ENCODE measurements at places on chromosomes 11 and 22.

GRCh38 chr22:48188231-48188721 is 1425.8 kb downstream of the TBC1D22A start:
- no peak for DNase-seq

GRCh38 chr22:18088825-18089568 is 11.2 kb downstream of the PEX26 start:
- no peak for DNase-seq

DNA sequence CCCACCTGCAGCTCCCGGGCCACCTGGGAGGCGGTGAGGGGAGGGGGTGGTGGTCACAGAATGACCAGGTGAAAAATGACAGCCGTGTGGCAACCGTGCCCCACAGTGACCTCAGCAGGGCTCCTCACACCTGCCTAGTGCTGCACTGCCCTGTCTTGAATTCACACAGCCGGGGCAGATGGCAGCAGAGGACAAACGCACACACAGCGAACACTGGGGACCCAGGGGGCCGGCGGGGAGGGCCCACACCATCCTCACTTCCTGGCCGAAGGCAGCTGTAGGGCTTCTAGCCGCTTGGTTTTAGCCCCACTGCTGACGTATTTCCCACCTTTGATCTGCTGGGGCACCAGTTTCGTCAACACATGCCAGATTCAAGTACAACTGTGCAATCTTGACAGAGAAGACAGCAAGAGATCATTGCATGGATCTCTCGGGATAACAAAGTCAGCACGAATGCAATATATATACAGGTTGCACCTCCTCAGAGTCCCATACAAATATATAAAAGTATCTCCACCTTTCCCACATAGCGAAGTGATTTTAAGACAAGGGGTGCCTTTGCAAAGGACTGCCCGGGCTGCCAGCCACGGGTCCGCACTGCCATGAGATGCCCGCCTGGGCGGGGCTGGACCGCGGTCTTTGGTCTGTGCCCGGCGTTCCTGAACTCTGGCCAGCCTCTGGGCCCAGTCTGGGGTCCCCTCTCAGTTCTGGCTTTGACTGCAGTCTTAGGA is 26.9 kb downstream of the TRMU start:
- no peak for DNase-seq

- no peak for DNase-seq
These were observed 5.2 kb upstream of the ZC3H12C start for GRCh38 chr11:110087812-110088534.

GRCh38 chr11:75500742-75501141 is 25.0 kb downstream of the GDPD5 start:
- DNase-seq = no peak

GRCh38 chr11:11966826-11967668 is 41.4 kb downstream of the DKK3 start:
- peak; percentile 72 for DNase-seq

DNA sequence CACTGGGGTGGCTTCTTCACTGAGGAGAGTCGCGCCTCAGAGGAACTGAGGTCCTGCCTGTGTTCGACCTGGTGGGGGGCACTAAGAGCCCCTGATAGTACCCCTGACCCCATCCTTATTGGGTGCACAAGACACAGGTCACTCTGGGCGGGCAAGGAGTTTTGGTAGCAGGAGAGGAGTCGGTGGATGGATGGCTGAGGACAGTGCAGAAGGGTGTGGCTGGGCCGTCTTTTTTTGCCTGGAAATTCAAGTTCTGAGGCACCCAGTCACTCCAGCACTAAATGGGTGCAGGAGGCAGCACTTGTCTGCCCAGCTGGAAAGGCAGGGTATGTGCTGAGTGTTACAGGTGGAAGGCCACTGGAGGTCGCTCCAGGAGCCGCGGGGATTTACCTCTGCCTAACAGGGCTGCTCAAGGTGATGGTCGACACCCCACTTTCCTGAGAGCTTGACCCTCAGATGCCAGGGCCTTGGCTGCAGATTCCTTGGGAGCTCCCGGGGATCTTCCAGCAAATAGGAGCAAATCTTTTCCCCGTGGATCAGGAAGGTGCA is 960 bp downstream of the TSSC4 start:
- no peak for DNase-seq

DNA sequence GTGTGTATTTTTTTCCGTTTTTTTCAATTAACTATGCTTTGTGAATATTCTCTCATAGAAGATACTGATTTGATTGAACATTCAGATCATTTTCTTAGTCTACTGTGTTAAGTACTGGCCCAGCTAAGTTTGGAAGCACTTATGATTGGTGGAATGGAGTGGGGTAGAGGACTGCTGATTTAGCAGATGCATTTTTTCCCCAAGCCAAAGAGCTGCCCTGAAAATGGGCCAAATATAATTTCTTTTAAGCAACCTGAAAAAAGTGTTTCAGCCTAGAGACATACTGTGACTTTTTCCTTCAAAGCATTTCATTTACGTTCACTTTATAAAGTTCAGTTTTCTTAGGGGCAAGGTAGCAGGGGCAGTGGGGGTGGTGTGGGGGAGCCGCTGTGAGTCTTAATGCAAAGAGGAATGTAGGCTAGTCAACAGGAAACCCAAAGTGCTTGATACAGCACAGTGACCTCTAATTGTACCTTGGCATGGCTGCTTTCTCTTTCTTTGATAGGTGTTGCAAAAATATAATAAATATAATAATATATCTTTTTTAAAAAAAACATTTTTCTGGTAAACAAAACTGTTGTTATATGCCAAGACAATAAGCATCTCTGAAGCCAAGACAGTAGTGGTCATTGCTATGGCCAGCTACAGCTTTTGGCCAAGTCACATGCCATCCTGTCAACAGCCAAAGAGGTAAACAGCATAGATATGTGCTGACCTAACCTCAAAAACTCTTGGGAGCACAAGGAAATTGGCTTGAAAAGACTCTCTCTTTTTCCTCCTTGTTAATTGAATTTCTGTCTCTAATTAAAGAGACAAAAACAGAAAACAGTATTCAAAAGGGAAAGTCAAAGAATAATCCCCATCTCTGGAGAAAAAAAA is 58.8 kb downstream of the LIF start:
- no peak for DNase-seq

DNA sequence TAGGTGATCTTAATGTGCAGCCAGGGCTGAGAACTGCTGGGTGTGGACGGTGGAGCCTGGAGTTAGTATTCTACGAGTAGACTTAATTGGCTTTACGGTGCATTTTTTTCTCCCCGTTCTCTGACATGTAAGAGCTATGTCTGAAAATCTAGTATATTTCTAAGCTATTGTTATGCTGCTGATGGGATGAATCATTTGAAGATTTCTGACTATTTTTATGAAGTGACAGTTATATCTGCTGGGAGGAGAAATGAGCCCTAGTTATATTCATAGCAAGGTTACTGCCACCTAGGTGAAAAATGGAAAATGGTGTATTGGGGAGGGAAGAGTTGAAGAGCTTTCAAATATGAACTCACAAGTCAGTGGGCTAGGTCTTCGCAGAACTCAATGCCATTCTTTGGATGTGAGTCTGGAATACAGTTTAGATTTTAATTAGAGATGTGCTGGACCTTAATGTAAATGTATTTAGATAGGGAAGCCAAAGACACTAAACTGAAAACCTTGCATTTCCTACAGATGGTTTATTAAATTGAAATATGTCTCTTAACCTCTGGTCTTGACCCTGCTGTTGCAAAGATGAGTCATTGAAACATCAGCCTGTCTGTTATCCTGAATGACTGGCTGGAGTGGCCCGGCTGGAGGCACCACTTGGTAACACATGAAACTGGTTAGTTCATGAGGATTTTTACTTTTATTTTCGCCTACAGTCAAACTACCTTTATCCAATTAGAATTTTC is 293.7 kb downstream of the DDX10 start:
- DNase-seq = no peak

- DNase-seq = no peak
These were observed 36.7 kb downstream of the CD6 start for GRCh38 chr11:61007956-61008896.

DNA sequence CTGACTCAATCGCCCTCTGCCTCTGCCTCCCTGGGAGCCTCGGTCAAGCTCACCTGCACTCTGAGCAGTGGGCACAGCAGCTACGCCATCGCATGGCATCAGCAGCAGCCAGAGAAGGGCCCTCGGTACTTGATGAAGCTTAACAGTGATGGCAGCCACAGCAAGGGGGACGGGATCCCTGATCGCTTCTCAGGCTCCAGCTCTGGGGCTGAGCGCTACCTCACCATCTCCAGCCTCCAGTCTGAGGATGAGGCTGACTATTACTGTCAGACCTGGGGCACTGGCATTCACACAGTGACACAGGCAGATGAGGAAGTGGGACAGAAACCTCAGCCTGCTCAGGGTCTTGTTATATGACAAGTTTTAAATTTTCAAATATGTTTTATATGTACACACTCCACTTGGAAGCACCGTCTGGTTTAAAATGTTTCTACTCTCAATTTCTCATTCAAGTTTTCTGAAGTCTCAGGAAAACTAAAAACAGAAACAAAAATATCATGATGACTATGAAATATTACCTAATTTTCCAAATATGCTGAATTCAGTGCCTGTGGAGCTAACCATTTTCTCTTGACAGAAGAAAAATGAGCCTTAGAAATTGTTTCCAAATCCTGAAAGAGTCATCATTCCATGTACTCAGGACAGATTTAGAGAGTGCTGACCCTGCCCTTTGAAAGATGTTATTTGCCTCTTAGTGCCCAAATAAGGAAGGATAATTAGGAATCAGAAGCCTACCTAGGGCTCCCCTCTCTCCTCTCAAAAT is 48.8 kb upstream of the TOP3B start:
- no peak for DNase-seq

- no peak for DNase-seq
These were observed 284.7 kb downstream of the MIAT start for GRCh38 chr22:26941896-26942636.

- DNase-seq = no peak
These were observed 805.5 kb upstream of the ARHGAP42 start for GRCh38 chr11:99881610-99882009.

GRCh38 chr11:9859554-9860305 is 195.9 kb downstream of the SWAP70 start:
- DNase-seq = no peak

DNA sequence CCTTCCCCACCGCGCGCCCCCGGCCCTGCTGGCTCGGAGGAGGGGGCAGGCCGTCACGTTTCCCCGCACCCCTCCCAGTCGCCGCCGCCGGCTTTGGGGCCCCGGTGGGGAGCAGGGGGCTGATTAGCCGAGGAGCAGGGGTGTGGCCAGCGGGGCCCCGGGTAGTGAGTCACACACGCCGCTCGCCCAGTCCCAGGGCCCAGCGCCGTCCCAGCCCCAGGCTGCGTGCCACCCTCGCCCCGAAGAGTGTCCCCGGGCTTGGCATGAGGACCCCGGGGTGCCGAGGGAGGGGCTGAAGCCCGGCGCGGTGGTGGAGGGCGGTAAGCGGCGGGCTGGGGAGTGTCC is 34.4 kb downstream of the PRDM11 start:
- no peak for DNase-seq

GRCh38 chr11:102177974-102178631 is 67.9 kb downstream of the YAP1 start:
- no peak for DNase-seq

DNA sequence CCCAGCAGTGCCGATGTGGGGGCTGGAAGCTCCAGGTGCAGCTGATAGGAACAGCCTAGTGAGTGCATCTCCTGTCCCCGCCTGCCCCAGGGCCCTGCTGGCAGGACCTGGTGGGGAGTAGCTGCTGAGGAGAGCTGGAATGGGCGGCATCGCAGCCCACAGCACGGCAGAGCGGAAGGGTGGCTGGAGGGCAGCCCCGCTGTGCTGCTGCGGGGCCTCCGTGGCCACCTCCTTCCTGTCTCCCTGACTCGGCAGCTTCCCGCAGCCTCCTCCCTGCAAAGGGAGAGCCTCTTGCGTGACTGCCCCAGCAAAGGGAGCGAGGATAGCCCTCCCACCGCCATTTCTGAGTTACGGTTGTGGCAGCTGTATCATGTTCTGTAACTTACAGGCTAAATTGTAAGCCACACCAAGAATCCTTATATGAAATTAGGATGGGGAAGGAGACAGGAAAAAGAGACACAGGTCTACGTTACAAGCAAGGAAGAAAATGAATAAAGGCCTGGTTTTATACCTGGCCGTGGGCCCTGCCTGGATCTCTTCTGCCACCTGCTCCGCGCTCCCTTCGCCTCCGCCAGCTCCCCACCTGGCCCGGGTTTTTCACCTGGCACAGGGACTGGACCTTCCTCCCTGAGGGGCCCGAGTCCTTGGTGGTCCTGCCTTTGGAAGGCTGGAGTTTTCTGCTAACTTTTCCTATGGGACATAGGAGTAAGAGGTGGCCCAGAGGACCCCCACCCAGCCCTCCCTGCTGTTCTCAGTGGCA is 10.0 kb downstream of the TPCN2 start:
- DNase-seq = no peak

- DNase-seq = no peak
These were observed 13.3 kb upstream of the IL10RA start for GRCh38 chr11:117972629-117973502.

DNA sequence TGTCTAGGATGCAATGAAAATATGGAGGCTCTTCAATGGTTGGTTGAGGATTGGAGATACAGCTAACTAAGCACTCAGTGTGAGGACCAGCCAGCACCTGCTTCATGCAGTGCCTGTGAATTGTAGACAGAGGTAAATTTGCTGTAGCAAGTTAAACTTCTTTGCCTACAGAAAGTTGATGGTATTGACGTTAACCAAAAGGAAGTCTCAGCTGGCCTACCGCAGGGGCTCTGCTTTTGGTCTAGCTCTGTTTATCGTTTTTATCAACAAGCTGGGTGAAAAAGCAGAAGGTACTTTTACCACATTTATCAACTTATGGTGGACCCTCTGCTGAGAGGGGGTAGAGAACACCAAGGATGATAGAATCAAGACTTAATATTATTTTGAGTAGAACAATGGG is 51.6 kb downstream of the GRAMD1B start:
- no peak for DNase-seq

DNA sequence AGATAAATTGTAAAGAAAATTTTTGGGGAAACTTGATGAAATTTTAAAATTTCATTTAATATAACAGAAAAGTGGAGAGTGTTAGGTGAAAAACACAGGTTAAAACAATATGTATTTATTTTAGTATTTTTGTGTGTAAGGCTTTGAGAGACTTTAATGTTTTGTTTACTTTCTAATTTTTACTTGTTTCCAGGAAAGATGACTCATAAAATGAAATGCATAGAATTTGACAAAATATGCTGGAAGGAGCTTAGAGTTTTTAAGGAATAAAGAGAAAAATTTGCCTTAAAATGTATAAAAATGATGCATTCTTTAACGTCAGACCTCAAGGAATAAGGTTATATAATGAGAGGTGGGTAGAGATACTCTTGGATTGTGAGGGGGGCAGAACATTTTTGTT is 1205.1 kb upstream of the CNTN5 start:
- no peak for DNase-seq

GRCh38 chr11:69516526-69516925 is 35.1 kb downstream of the LINC01488 start:
- no peak for DNase-seq

GRCh38 chr11:113728814-113729213 is 22.7 kb upstream of the TMPRSS5 start:
- DNase-seq = no peak

DNA sequence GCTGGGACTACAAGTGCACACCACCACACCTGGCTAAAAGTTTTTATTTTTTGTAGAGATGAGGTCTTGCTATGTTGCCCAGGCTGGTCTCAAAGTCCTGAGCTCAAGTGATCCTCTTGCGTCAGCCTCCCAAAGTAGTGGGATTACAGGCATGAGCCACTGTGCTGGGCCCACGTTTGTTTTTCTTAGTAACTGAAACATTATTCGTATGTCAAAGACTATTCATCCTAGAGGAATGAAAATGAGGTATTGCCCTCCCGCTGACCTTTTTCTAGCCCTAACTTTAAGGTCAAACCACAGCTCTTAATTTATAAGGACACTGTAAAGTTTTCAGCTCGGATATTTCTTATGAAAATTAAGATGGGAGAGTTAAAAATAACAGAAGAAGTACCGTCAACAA is 33.2 kb upstream of the PAX6 start:
- no peak for DNase-seq

- DNase-seq = no peak
These were observed 973.2 kb downstream of the NTM start for GRCh38 chr11:132343445-132344175.

Data from GM19239 (cell line).